ENCODE measurements at places on chromosomes 5 and 9. TPM values are rescaled to one million over a fixed set of nuclear protein-coding genes. Genes with fewer than 3 reads are reported as not detected.

Gene CSF1R
- total RNA-seq = 0.52 TPM

Gene WHRN
- total RNA-seq = 19.9 TPM

GRCh38 chr5:33576726-33577590 is 136.2 kb downstream of the TARS1 start:
- H3K27ac ChIP-seq = no peak overlapping the region
- no peaks in the 10 kb centered on the region for H3K4me1 ChIP-seq
- H3K36me3 ChIP-seq = no peaks in the 10 kb centered on the region
- DNase-seq = no peak
- H3K4me3 ChIP-seq = no peak overlapping the region

DNA sequence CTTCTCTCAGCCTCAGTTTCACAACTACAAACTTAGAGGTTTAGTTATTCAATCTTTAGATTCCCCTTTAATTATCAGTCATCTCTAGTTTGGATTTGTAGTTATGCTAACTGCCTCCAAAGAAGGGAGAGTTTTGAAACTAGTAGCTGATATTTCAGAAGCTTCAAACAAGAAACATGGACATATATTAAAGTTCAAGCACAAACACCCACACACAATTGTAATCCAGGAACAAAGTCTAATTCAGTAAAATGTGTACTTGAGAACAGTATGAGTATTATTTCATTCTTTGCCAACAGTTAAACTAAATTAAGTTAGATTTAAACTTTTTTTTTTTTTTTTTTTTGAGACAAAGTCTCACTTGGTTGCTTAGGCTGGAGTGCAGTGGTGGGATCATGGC is 71.2 kb upstream of the ABCA1 start:
- no peaks in the 10 kb centered on the region for H3K27me3 ChIP-seq
- no peaks in the 10 kb centered on the region for H3K36me3 ChIP-seq
- no peak overlapping the region for H3K27ac ChIP-seq
- DNase-seq = no peak
- H3K4me1 ChIP-seq = no peaks in the 10 kb centered on the region

Gene CAVIN4
- total RNA-seq = not detected

Gene SIGMAR1
- 12.1 TPM for total RNA-seq

Gene ARL15
- 9.1 TPM for total RNA-seq

DNA sequence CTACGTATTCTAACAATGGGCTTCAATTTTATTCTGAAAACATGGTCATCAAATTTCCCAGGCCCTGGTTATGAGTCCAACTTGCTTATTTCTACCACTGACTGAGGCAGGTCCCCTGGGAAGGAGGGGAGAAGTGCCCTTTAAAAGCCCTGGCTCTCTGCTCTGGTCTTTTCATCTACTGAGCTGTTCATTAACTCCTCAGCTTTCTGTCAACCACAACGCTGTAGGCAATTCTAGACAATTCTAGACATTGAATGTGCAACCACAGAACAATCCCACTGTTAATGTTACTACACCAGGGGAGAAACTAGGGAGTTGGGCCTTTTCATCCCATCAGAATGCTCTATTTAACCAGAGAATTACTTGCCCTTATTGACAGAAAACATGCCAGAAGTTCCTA is 10.0 kb downstream of the MOCS2 start:
- H3K4me3 ChIP-seq = no peak overlapping the region
- no peak for DNase-seq
- H3K27me3 ChIP-seq = no peaks in the 10 kb centered on the region
- H3K27ac ChIP-seq = no peak overlapping the region
- H3K36me3 ChIP-seq = peaks cover 48% of the 10 kb centered on the region

DNA sequence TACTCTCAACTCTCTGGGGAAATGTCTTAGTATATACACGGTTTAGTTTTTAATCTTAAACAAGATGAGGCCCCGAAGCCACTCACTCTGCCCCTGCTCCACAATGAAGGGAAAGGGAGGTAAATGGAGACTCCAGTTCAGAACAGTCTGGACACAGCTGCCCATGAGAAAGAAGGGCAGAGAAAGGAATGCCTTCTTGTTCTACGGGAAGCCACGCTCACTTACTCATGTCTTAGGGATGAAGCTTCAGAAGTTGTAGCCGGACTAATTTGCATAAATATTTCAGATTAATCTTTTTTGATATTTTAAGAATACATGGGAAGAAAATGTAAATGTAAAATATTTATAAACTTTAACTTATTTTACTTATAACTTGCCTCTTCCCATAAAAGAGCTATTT is 94.0 kb downstream of the COL23A1 start:
- no peaks in the 10 kb centered on the region for H3K4me1 ChIP-seq
- H3K36me3 ChIP-seq = no peaks in the 10 kb centered on the region
- DNase-seq = no peak
- H3K4me3 ChIP-seq = no peak overlapping the region
- H3K27ac ChIP-seq = no peak overlapping the region

DNA sequence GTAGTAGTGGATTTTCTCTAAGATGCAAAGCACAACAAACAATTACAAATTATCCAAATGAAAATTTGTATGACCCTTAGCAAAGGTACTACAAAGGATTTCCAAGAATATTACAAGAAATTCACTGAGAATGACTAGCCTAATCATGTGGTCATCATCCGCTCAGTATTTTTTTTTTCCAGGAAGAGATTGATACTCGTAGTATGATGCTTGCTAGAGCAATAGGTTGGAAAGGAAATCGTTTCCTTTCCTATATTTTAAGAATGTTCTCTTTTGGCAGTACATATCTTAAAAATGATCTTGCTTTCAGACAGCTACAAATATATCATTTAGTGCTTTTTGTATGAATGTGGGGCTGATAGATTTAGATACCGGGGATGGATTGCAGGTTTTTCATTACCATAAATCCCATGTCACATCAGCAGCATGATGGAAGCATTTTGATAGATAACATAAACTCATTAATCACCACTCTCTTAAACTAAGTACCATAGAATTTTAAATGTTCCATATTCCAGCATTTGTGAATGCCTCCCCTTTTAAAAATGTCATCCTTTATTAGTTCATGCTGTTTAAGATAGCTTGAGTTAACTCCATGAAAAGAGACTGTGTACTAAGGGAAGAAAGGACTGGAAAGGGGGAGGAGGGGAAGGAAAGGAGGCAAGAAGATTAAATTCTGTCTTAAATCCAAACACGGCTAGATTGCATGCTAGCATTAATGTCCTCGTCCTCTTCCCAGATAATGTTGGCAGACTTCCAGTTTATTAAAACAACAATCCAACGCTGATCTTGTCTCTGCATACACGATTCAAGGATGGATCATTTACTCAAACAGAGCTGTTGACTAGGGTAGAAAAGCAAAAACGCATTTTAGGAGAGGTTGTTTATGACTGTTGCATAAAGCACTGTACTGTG is 311.7 kb upstream of the ZNF608 start:
- H3K4me3 ChIP-seq = no peak overlapping the region
- H3K27ac ChIP-seq = no peak overlapping the region
- DNase-seq = no peak
- H3K27me3 ChIP-seq = no peaks in the 10 kb centered on the region

DNA sequence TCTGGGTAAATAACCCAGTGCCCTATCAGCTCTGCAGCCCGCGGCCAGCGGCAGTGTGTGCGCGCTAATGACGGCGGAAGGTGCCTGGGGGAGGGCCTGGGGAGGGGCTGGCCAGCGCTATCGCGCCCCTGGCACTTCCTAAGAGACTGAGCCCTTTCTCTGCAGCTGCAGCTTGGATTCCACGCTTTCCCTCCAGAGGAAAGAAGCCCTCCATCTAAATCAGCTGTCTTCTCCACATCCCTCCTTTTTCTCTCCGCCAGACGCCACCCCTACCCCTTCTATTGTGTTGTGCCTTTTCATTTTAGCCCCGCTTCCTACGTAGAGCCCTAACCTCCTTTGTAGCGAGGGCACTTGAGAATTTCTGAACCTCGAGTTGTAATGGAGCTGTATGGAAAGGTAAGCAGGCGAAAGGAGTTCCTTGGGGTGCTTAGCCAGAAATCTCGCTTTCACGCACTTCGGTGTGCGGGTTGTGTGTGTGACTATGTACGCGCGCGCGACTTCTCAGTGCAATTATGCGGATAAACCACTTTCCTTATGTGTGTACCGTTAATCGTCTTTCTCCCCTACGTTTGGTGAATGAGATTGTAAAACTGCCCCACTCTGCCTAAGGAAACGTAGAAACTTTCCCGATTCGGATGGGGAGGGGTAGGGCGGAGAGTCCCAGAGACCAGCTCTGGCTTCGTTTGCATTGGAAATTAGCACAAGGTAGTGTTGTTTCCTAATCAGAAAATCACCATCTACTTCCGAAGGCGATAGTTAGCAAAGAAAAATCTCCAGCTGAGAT is 664 bp upstream of the RAB3C start:
- DNase-seq = no peak
- H3K4me1 ChIP-seq = peaks cover 18% of the 10 kb centered on the region
- H3K27ac ChIP-seq = no peak overlapping the region
- H3K27me3 ChIP-seq = peaks cover 22% of the 10 kb centered on the region
- no peaks in the 10 kb centered on the region for H3K36me3 ChIP-seq

Gene ORM2
- total RNA-seq = not detected

DNA sequence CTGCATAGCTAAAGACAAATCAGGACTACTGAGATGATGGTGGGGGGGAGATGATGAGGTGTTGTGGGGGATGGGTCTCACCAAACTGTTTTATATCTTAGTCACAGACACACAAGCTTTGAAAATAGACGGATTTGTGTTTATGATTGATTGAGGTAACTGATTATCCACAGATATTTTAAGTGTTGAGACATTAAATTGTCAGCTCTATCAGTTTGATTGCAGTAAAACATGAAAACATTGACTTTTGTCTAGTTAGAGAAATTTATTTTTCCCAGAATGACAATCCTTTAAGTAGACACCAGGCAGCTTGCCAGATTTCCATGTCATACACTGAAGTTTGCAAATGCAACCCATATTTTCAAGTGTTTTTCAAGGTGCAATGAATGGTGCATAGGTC is 149.8 kb downstream of the NR2F1-AS1 start:
- no peak overlapping the region for H3K27ac ChIP-seq
- no peaks in the 10 kb centered on the region for H3K27me3 ChIP-seq
- H3K4me1 ChIP-seq = no peaks in the 10 kb centered on the region
- DNase-seq = no peak
- no peak overlapping the region for H3K4me3 ChIP-seq

Gene PCDHGC4
- not detected for total RNA-seq

- no peak overlapping the region for H3K4me3 ChIP-seq
- H3K4me1 ChIP-seq = peaks cover 44% of the 10 kb centered on the region
- no peak overlapping the region for H3K27ac ChIP-seq
- no peak for DNase-seq
Observed at GRCh38 chr9:1051584-1052275, 1.6 kb downstream of the DMRT2 start.

Gene MATR3
- total RNA-seq = 401 TPM

- H3K27me3 ChIP-seq = no peaks in the 10 kb centered on the region
- H3K36me3 ChIP-seq = no peaks in the 10 kb centered on the region
- no peak overlapping the region for H3K27ac ChIP-seq
- H3K4me1 ChIP-seq = no peaks in the 10 kb centered on the region
- H3K4me3 ChIP-seq = no peak overlapping the region
Observed at GRCh38 chr5:136236479-136237083, 43.6 kb upstream of the SMIM32 start.

Gene EPB41L4B
- total RNA-seq = not detected

GRCh38 chr5:77266291-77266690 is 55.8 kb downstream of the PDE8B start:
- H3K27me3 ChIP-seq = peaks cover 3% of the 10 kb centered on the region
- no peak for DNase-seq
- H3K36me3 ChIP-seq = no peaks in the 10 kb centered on the region
- no peaks in the 10 kb centered on the region for H3K4me1 ChIP-seq
- H3K27ac ChIP-seq = no peak overlapping the region

Gene FPGS
- total RNA-seq = 58.0 TPM

Gene TNFSF15
- not detected for total RNA-seq

DNA sequence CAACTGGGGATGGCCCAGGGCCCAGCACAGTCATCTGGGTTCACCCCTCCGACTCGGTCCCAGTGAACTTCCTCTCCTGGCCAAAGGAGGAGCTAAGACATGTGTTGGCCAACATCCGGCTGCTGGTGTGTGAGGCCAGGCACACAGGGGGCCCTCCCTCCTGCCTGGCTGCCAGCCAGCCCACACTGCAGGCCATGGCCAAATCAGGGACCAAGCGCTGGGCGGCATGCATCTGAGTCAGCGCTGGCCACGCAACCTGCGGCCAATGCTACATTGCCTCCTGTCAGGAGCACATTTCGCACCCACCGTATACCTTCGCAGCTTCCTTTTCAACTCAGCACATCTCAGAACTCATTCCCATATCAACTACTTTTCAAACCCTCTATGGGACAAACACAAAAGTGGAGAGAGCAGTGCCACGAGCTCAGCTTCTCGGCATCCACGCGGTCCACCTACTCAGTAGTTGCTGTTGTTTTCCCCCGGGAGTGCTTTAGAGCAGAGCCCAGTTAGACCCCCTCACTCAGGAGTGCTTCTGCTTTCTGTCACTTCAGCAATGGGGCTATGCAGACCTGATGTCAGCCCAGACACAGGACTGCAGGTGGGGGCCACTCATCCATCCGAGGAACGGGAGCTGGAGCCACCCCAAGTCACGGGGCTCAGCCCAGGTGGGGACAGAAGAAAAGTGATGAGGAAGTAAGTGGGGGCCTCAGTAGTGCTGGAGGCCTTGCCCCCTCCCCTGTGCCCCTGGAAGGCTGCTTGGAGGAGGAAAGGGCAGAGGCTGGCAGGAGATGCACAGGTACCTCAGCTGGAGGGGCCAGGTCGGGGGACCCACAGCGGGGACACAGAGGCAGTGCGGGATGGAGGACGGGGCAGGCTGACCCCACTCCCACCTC is 13.9 kb downstream of the NINJ1 start:
- H3K36me3 ChIP-seq = peaks cover 19% of the 10 kb centered on the region
- H3K27ac ChIP-seq = no peak overlapping the region
- no peak for DNase-seq
- peaks cover 31% of the 10 kb centered on the region for H3K4me1 ChIP-seq

DNA sequence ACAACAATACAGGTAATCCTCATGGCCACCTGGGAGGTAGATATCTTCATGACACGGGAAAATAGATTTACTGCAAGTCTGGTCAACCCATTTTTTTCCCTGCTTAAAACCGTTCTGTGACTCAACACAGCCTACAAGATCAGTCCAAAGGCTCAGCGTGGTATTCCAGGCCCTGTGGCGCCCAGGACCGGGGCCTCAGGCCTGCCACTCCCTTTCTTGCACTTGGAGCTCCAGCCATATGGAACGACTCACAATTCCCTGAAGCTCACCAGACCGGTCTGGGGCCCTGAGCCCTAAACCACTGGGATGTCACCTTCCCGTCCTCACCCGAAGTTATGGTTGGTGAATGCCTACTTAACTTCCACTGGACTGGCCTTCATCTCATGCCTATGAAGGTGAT is 6.5 kb upstream of the MLANA start:
- peaks cover 14% of the 10 kb centered on the region for H3K4me1 ChIP-seq
- no peak overlapping the region for H3K27ac ChIP-seq
- no peak overlapping the region for H3K4me3 ChIP-seq
- H3K36me3 ChIP-seq = no peaks in the 10 kb centered on the region

DNA sequence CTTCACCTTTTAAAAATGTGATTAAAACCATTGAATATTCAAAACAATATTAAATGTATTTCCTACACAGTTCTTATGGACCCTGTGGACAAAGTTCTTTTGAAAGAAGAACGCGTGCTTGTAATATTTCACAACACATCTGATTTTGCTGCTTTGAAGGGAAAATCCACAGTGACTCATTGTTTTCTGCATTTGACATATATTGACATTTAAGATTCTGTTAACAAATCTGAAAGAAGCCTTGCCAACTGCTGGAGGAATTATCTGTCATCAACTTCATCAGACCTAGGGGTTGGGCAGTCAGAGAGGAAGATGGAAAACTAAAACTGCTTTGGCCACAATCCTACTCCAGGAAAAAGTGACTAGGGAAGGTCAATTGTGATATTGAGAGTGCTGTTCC is 56.9 kb upstream of the RASEF start:
- H3K4me3 ChIP-seq = no peak overlapping the region
- no peaks in the 10 kb centered on the region for H3K36me3 ChIP-seq
- no peak for DNase-seq
- H3K4me1 ChIP-seq = no peaks in the 10 kb centered on the region
